ENCODE measurements at places on chromosomes 4 and X.

DNA sequence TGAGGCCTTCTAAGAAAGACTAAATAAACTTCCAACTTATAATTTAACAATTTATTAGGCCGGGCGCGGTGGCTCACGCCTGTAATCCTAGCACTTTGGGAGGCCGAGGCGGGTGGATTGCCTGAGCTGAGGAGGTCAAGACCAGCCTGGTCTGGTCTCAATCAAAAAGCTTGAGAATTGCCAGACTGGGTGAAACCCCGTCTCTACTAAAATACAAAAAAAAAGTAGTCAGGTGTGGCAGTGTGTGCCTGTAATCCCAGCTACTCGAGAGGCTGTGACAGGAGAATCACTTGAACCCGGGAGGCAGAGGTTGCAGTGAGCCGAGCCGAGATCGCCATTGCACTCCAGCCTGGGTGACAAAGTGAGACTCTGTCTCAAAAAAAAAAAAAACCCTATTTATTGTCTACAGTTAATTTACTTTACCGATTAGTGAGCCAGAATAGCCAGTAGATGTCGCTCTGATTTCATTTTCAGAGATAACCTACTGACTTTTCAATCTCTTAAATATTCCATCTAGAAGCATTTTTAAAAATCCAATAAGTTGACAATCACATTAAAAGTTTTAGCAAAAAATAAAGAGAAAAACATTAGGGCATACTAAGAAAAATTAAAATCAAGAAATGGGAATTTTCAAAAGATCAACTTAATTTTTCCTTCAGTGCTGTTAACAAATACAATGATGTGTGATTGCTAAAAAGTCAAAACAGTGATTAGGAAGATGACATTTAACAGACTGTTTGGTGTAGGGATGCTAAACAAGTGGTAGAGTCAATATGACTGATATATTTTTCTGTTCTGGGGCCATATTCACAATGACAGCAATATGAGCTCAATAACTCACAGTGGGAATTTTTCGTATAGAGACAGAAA, 4.3 kb upstream of the SHROOM3 start:
- no peak for DNase-seq

DNA sequence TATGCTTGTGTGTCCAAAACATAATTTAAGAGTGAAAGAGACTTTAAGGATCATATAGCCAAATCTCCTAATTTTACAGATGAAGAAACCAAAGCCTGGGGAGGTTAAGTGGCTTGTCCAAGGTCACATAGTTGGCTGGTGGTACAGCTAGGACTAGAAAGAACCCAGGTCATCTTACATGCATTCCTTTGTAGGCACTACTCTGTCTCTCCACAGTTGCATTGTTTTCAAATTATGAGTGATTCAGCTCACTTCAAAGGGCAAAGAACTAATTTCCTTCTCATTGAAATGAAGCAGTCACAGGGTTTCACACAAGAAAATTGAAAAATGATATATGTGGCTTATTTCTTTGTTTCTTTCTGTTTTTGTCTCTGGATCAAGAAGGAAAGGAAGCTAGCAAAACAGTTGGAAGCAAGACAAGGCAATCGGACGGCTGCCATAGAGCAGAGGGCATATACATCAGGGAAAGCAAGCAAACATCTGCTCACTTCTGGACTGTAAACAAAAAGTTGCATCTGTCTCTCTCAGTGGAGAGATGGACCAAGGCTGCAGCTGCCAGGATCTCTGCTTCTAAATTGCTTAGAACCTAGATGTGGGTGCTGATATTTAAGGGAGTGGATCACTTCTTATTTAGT, 107.5 kb upstream of the AMOT start:
- no peak for DNase-seq

GRCh38 chrX:148658115-148658730, 157.8 kb downstream of the AFF2 start:
- no peak for DNase-seq

- DNase-seq: no peak
These were observed 5.6 kb downstream of the PQBP1 start for GRCh38 chrX:48903290-48903689.

DNA sequence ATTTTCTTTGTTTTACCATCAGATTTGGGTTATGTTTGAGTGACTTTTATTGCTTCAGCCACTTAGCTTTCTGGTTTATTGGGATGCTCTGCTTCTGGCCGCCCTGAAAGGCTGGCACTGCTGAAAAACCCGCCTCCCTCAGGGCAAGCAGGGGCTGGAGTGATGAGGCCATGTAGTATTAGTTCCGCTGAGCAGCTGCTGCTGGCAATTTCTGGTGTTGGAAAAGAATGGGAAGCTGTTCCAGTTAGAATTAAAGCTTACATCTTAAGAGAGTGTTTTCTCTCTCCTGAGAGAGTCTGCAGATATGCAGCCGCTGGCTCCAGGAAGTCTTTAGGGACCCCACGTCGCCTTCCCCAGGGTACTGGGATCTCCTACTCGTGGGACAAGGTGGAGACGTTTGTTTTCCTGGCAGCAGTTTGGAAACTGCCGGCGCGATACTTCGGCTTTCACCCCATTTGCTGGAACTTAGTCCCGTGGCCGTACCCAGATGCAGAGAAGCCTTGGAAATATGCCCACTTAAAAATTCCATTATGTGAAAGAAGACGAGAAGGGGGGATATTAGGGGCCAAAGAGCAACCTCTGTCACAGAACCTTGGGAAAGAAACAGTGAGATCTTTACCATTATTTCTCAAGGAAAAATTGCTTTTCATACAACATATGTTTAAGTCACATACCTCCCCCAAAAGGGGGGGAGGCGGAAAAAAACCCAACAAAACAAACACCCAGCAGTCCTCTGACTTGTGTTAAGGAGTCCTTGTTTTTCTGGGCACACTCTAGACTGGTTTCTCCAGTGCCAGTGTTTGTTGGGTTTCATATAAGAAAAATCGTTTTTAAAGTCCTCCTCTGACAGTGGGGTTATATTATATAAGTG, 72.6 kb downstream of the TMEM131L start:
- no peak for DNase-seq

DNA sequence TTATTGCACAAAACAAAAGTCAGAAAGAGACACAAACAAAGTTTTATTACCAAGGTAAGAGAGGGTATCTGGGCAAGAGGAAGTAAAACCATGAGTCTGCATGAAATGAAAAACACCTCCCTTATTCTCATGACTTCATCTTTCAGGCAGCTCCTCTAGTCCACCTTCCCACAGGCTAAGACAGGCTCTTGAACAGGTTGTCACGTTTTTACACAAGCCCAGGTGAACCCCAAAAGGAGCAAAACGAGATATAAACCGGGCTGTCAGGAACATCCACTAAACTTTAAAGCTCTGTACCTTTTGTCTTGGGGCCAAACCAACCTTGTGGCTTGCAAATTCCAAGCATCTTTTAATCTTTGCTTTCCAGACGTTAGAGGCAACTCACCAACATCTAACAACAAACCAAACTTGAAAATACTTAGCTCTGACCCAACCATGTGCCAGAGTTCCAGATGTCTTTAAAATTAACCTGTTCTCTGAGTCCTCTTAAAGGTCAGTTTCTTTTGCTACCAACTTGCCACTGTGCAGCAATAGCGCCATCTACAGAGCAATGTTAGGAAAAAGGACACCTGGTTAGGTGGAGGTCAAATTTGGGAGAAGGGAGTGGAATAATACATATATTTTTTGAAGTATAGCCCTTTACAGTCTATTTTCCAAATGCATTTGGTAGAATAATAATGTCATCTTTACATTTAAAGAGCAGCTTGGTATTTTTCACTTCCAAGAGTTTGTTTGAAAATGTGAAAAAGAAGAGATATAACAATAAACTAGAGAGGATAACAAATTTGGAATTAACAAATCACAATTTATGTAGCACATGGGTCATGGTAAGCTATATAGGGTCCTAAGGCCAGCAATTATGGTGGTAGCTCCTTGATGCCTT, 73.1 kb downstream of the QRFPR start:
- peak; percentile 20 for DNase-seq

DNA sequence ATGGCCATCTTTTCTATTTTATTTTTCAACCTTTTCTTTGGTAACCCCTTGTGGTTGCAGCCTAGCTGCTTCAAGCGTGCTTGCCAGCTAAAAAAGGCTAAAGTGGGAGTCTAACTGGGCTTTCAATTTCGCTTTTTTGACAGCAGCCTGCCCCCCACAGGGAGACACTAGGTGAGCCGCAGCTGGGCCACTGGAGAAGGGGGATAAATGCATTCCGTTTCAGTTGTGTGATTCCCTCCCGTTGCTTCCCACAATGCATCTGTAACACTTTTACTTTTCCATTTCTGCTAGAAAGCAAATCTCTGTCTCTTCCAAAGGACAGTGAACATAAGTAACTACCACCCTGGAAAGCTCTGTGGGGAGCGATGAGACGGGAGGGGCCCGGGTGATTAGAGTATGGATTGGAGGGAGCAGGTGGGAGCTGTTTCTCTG, 86.3 kb upstream of the RAPGEF2 start:
- DNase-seq: no peak

- DNase-seq: no peak
These were observed 251.8 kb upstream of the SLIT2 start for GRCh38 chr4:19999775-20000414.

DNA sequence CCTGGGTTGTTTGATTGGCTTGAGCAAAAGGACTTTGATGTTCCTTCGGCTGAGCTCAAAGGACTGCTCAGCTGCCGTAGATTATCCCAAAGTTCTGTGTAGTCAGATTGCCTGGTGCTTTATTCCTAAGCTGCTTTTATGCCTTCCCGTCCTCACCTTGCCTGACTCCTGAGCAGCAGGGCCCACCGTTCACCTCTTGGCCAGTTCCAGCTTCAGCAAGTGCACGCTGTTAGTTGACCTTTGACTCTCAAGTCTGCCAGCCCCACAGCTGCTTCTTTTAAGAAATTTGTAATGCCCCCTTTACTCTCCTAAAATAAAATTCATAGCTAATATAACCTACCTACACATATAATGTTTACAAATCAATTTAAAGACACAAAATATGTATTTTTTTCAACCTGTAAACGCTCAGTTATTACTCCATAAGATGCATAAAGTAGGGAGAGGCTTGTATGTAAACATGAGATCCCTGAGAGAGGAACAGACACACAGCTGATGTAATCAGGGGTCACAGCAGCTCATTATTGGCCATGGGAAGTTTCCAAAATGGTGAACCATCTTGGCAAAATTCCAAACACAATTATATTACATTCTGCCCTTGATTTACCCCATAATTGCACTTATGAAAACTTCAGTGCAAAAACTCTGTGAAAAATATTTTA, 28.6 kb downstream of the UCHL1 start:
- DNase-seq: no peak

- DNase-seq: no peak
These were observed 190.6 kb downstream of the GC start for GRCh38 chr4:71593311-71593710.

- DNase-seq: no peak
These were observed 5.1 kb downstream of the ADGRA3 start for GRCh38 chr4:22510750-22511149.

GRCh38 chrX:42149281-42149680, 225.9 kb upstream of the CASK start:
- DNase-seq: no peak

- no peak for DNase-seq
These were observed 202.3 kb downstream of the PPP3CA start for GRCh38 chr4:101145021-101145420.

GRCh38 chr4:169220447-169220846, 50.3 kb downstream of the SH3RF1 start:
- DNase-seq: no peak

- DNase-seq: no peak
These were observed 7.0 kb upstream of the NAF1 start for GRCh38 chr4:163173713-163174112.

GRCh38 chrX:154027022-154027402, 7.3 kb upstream of the IRAK1 start:
- no peak for DNase-seq

DNA sequence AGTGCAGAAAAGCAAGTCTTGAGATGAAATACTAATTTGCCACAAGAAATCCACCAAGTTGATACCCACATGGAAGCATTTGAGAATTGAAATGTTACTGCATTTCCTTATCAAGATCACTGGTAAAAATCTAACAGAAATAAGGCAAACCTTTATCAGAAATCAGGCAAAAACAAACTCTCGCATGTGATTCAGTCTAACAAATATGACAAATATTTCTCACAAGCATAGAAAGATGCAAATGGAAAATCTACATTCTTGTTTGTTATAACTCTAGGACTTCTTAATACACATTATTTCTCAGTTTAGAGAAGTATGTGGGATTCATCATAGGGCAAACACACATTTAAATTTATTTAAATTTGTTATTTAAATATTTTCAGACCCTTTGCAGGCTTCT, 52.9 kb downstream of the TXK start:
- DNase-seq: peak; percentile 28

GRCh38 chr4:41000356-41000755, 214.0 kb downstream of the APBB2 start:
- no peak for DNase-seq

DNA sequence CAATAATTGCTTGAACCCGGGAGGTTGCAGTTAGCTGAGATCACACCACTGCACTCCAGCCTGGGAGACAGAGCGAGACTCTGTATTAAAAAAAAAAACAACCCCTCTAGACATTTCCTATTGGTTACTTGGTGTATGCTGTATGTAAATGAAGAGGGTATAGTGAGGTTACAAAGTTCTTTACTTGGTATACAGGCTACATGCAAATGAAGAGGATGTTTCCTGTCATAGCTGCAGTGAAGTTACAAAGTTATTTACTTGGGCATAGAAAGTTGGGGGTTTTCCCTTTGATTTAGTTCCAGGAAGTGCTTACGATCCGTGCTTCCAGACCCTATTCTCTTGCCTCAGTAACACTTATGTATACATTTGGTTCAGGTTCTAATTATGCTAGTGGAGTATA, 38.4 kb upstream of the CLNK start:
- no peak for DNase-seq

DNA sequence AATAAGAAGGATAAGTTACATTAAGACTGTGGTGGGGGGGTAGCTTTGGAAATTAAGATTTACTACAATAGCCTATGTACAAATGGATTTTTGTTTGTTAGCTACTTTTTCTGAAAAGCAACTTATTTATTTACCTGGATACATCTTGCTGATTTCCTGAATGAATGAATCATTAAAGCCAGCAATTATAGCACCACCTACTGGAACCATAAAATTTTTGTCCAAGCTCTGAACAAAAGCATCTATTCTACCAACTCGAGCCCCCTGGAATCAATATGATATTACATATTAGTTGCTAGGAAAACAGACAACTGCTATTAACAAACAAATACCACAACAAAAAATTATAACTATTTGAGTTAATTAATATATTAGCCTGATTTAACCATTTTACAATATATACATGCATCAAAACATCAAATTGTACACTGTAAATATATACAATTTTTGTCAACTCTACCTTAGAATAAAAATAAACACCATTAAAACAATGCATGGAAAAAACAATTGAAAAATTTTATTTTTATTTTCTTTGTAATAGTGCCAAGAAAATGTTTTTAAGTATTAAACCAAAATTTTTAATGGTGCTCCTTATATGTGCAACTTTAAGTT, 15.3 kb downstream of the SEPSECS start:
- no peak for DNase-seq
